ENCODE measurements at places on chromosomes 1 and 21.

GRCh38 chr1:3205815-3206214 lies 136.8 kb downstream of the PRDM16 start:
- no peak for DNase-seq

DNA sequence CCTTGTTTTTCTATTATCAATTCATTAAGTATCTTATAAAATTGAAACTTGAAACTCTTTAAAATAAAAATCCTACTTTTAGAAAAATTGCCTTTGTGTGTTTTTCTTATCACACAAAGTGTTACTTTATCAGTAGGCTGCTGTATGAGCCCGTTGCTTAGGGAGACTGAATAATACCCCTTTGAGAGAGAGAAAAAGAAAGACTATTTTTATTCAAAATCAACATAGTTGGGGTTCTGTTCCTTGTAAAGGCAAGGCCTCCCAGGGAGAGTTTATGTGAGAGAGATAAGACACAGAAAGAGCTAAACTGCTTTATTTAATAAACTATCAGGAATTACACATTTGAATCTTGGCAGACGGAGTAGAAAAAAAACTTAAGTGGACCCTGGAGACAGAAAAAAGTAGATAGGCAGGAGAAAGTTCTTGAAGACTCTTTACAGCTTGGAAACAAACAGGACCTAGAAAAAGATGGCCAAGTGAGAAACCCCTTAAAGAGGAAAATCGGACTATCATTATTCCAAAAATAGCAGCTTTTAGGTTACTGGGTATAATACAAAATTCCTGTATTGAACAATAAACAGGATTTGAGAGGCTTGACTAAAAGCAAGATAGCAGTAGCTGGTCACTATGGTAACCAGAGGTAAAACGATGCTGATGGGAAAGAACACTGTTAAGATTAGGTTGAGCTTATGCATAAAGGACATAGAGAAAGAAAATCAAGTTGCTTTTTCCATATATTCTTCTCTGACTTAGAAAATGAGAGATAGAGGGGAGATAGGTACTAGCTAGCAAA lies 170.9 kb downstream of the LRRC7 start:
- no peak for DNase-seq

DNA sequence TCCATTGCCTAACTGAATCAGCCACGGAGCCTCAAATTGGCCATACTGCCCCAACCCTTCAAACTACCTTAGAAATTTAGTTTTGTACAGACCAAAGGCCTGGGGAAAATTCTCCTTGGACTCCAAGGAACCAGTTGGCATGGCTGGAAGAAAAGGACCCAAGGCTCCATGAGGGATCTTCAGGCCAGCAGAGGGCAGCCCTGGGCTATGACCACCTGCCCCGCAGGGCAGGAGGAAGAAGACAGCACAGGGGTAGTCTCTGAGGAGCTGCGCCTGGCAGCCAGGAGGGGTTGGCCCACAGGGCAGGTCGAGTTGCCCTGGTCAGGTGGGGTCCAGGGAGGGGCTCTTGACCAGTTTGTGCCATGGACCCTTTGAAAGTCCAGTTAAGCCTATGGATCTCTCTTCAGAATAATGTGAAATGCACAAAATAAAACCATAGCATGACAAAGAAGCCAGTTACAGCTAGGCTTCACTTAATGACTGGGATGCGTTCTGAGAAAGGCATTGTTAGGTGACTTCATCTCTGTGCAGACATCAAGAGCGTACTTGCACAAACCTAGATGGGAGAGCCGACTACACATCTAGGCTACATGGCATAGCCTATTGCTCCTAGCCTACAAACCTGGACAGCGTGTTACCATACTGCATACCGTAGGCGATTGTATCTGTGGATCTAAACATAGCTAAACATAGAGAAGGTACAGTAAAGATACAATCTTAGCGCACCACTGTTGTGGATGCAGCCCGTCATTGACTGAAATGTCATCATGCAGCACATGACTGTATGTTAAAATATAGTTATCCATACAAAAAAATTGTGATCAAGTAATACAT lies 26.1 kb downstream of the CACNA1S start:
- no peak for DNase-seq

- DNase-seq: no peak
These were observed 17.7 kb upstream of the PIK3R3 start for GRCh38 chr1:46150085-46150484.

GRCh38 chr1:17553975-17554700 lies 14.6 kb downstream of the ARHGEF10L start:
- DNase-seq: no peak

GRCh38 chr21:46363698-46364097 lies 39.7 kb downstream of the PCNT start:
- DNase-seq: no peak

DNA sequence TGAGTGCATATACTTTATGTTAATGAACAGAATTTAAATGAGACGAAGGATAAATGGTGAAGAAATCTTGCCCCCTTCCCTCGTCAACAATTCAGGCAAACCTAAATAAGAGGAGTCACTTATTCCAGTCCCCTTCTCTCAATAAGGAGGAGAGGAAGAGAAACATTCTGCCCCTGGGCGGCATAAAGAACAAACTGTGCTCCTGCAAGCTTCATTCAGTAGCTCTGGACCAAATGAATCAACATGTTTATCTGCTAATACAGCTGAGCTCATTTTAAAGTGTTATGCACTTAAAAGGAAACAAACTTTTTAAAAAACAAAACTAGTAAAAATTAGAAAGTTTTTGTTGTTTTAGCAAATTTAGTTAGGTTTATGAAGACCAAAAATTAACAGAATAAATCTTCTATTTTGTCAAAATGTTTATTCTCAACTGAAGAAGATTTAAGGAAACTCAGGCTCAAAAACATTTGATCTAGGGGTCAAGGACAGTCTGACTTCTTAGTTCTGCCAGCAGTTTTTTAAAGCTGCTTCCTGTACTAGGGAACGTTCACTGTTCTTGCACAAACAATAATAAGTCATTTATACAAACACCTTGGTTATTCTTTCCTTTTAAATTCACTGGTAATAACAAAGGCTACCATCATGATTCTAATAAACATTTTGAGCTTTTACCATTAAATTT lies 58.3 kb downstream of the AKT3 start:
- no peak for DNase-seq

- no peak for DNase-seq
These were observed 6.6 kb upstream of the FCGR2A start for GRCh38 chr1:161498646-161499045.
